ENCODE measurements at places on chromosomes 4 and X. TPM values are rescaled to one million over a fixed set of nuclear protein-coding genes. Genes with fewer than 3 reads are reported as not detected.

GPR34 gene
- total RNA-seq = 16.1 TPM

BMPR1B gene
- 14.1 TPM for total RNA-seq

FAM236A gene
- total RNA-seq = not detected

SSX7 gene
- total RNA-seq = not detected

LPAR4 gene
- 12.6 TPM for total RNA-seq

GUCY2F gene
- 0.28 TPM for total RNA-seq

CCKAR gene
- 1.3 TPM for total RNA-seq

CT47B1 gene
- not detected for total RNA-seq

CCNQ gene
- 19.8 TPM for total RNA-seq

NAP1L3 gene
- 71.4 TPM for total RNA-seq

CD40LG gene
- 0.10 TPM for total RNA-seq

ATP5ME gene
- 191 TPM for total RNA-seq

DNA sequence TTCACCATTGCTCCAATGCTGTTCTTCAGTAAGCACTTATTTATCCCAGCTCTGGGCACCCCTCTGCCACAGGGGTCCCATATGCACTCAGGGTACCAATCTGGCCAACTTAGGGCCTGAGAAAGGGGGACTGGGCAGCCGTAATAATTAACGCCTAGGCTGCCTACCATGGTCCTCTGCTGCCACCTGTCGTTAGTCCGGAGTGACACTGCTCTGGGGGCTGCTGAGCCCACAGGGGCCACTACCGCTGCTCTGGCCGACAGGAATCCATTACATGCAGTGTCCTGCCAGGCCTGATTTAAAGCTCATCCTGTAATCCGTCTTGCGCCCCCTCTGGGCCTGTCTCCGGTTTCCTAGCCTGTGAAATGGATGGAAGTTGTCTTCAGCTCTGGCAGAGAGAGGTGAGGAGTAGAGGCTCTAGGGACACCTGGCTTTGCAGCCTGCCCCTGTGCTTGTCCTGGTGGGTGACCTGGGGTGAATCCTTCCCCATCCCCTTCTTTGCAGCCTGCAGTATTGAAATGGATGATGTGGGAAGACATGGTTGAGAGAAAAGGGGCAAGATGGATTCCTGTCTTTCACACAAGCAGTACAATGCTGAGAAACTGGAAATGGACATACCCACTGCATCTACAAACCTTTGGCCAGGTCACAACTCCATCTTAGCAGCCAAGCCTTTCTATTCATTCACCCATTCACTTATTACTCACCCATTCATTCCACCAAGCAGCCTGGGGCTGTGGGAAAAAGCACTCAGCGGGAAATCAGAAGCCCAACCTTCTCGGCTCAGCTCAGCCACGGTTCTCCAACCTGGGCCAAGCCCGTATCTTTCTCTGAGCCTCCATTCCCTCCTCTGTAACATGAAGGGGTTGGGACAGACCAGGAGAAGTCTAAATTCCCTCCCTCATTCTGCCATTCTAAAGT lies 116.3 kb upstream of the NALF2 start:
- DNase-seq = peak; percentile 73

- no peak for DNase-seq
Observed at GRCh38 chr4:144594471-144594986, 51.4 kb upstream of the HHIP start.

DNA sequence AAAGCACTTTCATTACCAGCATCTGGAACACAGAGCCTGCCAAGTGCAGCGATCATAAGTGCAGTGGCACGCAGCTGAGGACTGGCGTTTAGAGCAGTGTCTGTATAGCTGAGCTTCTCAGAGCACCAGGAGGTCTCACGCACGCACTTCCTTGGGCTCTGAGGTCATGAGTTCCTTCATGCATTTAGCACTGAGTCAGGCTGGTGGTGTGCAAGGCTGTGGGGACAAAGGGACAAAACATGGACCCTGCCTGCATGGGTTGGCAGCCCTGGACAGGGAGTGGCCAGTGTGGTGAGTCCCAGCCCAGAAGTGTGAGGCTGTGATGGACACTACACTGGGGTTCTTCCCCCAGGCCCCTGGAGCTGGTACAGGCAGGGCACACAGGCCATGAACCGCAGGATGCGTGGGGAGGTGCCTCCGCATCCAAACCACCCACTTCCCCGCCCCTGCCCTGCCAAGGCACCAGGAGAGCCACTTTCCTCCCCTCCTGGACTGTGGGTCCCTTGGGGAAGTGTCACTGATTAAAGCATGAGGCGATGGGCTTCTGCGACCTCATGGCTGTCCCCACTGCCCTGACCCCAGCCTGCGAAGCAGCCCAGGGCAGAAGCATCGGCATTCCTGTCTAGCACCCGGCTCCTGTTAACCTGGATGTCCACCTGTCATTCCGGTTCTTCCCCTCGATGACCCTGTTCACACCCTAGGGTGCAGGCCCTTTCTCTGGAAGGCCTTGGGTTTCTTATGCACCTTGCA lies 37.2 kb upstream of the GPR78 start:
- DNase-seq = no peak

- DNase-seq = no peak
Observed at GRCh38 chrX:63746278-63746677, 38.7 kb downstream of the ARHGEF9 start.

DNA sequence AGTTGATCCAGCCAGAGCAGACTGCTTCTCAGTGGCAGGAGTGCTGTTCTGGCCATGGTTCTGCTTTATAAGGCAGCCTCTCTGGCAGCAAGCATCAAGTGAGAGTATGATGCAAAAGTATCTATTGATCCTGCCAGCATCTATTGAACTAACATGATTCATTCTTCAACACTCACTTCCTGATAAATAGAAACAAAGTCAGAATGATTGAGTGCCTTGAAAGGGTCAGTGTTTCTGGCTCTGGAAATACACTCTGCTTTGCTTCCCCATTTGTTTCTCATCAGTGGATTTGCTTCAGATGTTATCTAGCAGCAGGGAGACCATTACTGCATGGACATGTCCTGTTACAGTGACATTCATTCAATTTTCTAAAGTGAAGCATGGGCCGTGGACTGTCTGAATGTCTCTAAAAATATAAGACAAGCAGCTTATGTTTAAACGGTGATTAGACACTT lies 66.2 kb upstream of the FRAS1 start:
- peak; percentile 21 for DNase-seq

- DNase-seq = no peak
Observed at GRCh38 chr4:181418496-181418895, 824.7 kb upstream of the TENM3 start.

GRCh38 chr4:179415037-179415846 lies 1973.0 kb upstream of the AGA start:
- no peak for DNase-seq

GRCh38 chrX:103941201-103941975 lies 21.0 kb upstream of the TMSB15B start:
- peak; percentile 8 for DNase-seq

GRCh38 chr4:46508216-46508615 lies 118.3 kb upstream of the GABRA2 start:
- no peak for DNase-seq

DNA sequence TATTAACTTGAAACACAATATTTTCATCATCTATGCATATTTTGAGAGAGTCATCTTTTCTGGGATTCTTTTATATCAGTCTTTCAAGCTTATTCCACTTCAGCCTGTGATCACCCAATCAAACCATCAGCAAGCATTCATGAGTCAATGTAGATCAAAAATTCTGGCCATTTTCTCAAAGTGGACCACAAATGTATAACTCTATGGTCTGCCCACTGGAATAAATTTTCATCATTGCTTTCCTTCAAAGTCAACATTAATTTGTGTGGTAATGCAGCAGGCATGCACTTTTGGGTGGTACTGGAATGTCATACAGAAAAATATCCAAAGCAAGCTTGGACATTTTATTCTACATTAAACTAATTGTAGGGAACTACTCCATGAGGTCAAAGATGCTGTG lies 1013.0 kb downstream of the STIM2 start:
- no peak for DNase-seq

GRCh38 chrX:136199365-136199764 lies 51.8 kb downstream of the MAP7D3 start:
- DNase-seq = no peak

- DNase-seq = peak; percentile 54
Observed at GRCh38 chr4:108512615-108513505, 107.5 kb upstream of the RPL34 start.

DNA sequence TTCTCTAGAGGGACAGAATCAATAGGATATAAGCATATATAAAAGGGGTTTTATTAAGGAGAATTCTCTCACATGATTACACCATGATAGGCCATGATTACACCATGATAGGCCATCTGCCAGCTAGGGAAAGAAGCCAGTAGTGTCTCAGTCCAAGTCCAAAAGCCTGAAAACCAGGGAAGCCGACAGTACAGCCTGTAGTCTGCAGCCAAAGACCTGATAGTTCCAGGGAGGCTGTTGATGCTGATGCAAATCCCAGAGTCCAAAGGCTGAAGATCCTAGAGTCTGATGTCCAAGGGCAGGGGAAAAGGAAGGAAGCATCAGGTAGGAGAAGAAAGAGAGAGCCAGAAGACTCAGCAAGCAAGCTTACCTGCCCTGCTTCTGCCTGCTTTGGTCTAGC lies 411.3 kb upstream of the EMCN start:
- DNase-seq = peak; percentile 31

GRCh38 chr4:39846120-39846519 lies 131.6 kb downstream of the PDS5A start:
- no peak for DNase-seq

- no peak for DNase-seq
Observed at GRCh38 chr4:186563761-186564160, 8.4 kb upstream of the MTNR1A start.

GRCh38 chr4:7327341-7327885 lies 107.3 kb downstream of the PSAPL1 start:
- DNase-seq = no peak

DNA sequence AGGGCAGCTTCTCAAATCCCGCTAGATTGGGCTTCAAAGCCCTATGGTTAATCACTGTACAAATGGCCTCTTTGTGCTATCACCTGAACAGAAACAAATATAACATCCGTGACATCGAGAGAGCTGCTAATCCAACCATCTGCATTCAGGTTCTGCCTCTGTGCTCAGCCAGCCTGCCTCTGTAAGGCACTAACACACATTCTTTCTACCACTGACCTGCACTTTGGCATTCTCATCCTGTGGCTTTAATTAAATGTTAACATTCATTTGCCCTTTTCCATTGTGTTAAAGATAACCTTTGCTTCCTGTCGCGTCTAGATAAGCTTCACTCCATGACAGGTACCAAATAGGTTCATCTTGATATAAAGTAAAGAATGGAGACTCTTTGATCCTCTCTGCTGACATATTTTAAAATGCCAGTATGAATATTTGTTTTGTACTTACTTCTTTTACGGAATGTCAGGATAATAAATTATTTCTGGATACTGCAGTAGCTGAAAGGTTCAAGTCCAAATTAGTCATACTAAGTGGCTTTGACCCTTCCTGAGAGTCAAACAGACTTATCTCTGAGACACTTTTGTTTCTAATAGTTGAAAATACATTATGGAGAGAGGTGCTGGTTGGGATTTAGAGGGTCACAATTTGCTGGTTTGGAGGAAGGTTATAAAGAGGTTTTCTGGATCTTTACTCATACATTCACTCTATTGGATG lies 505.7 kb downstream of the PACRGL start:
- no peak for DNase-seq

DNA sequence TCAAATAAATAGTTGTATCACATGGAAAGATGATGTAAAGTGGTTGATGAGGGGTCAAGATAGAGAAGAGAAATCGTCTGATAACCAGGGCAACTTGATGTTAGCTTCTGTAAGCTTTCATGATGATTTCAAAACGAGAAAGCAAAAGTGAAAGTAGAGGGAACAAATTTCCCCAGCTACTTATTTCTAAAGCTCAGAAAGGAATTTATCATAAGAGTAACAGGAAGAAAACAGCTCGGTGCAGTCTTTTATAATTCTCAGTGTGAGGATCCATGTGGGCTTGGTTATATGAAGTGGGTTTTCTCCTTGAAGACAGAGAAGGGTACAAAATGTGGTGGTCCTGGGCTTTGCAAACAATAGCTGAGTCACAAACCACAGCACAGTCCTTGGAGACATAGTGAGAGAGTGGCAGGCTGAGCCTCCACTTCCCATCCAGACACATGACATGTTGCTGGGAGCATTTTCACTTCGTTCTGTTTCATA lies 32.1 kb upstream of the GLRA2 start:
- DNase-seq = no peak

All from spinal cord (tissue), 10 donors.